SHP77 treated with DMSO at 0.1 percent for 48 hours (cell line): ENCODE measurements at places on chromosomes 5 and 9.
A peak's percentile ranks its signal among the peaks of the same experiment; 100 is the strongest.

DNA sequence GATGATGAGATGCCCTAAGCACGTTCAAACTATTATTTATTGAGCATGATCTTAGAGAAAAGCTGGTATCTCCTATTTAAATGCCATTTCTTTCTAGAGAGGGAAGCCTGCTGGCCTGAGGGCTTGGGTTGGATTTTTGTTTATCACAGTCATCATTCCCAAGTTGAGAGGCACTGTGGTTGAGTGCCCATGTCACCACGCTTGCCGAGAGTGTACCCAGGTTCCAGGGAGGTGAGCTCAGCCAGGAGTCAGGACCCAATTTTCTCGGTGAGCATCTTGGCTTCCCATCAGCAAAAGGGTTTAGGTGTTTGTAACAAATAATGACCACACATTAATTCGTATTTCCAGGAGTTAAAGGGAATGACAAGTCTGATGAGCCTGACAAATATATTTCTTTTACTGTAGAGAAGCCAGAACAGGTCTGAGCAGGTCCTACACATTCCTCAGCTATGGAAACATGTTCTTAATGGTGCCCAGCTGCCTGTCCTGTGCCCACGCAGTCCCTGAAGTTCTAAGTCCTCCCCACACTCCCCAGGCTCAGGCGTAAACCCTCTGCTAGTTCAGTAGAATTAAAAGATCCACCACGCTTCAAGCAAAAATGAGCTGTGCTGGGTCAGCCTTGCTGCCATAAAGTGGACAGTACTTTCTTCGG, 258.9 kb upstream of the IRX2 start:
- no peak for DNase-seq

GRCh38 chr9:74921737-74922136, 31.0 kb downstream of the C9orf40 start:
- DNase-seq, result no peak

- DNase-seq, result no peak
Measured at GRCh38 chr5:68178579-68178978, 37.0 kb upstream of the PIK3R1 start.

- no peak for DNase-seq
Measured at GRCh38 chr5:98187945-98188344, 585.5 kb upstream of the RGMB start.

GRCh38 chr5:139197710-139198669, at the start of gene SIL1:
Gene SIL1, minus strand, starts transcription at chr5:139198368. Its CDS starts 70,525 bp downstream, at chr5:139127843.
- peak; percentile 83 for DNase-seq

DNA sequence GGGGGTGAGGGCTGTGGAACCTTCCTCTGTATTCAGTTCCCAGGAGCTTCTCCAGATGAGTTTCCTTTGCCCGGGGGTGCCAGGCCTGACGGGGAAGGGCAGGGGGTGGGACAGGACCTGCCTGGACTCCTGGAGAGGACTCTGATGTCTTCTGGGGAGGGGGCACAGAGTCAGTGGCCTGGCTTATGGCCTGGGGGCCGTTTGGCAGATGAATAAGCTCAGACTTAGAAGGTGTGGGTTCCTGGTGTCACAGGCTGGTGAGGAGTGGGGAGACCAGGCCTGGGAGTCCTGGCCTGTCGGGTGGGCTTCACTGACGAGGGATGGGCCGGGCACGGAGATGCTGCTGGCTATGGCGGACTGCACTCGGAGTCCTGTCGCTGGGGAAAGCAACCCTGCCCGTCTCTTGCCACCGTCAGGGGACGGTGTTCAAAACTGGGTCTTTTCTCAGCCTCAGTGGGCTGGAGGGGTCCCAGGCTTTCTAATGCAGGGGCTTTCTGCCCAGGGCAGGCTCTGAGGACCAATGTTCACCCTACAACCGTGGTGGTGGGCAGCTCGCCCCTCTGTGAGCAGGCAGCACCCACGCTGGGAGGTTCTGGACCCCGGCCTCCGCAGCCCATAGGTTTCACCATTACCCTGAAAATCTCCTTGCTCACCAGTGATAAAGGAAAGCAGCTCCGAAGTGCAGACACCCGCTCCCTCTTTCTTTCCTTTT, 16.2 kb downstream of the COL5A1 start:
- no peak for DNase-seq

DNA sequence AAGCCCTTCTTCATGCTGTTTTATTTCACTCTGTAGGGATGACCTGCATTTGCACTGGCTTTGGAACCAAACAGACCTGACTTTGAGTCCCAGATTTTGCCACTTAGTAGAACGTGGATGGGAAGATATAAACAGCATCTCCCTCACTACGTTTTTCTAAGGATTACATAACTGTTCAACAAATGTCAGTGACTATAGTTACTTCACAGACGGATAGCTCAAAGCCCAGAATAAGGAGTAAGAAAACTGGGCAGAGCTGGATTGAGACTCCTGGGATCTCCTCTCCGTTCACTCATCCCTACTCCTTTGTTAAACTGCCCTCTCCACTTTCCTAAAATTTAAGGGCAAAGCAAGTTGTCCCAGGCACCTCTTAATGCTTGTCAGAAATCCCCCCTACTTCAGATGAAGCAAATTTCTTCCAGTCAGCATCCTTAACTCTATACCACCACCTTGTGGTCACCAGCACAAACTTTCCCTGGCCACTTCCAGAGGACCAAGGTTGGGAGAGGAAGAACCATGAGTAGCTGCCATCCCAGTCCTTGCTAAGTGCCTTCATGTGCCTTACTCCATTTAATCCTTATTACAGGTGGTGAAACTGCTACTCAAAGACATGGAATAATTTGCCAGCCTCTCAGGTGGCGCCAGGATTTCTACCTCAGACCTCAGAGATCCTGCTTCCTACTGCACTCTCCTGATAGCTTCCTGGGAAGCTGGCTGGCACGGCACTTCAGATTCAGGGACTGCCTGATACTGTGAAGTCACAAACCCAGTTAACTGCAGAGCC, 38.4 kb downstream of the EGR1 start:
- peak; percentile 43 for DNase-seq

GRCh38 chr5:113320273-113320780, 114.5 kb downstream of the TSSK1B start:
- no peak for DNase-seq

GRCh38 chr5:36908544-36909260, 32.1 kb downstream of the NIPBL start:
- no peak for DNase-seq

- no peak for DNase-seq
Measured at GRCh38 chr9:91155746-91156376, 205.9 kb downstream of the AUH start.

- DNase-seq, result no peak
Measured at GRCh38 chr5:170533383-170533782, 29.6 kb downstream of the KCNIP1 start.

DNA sequence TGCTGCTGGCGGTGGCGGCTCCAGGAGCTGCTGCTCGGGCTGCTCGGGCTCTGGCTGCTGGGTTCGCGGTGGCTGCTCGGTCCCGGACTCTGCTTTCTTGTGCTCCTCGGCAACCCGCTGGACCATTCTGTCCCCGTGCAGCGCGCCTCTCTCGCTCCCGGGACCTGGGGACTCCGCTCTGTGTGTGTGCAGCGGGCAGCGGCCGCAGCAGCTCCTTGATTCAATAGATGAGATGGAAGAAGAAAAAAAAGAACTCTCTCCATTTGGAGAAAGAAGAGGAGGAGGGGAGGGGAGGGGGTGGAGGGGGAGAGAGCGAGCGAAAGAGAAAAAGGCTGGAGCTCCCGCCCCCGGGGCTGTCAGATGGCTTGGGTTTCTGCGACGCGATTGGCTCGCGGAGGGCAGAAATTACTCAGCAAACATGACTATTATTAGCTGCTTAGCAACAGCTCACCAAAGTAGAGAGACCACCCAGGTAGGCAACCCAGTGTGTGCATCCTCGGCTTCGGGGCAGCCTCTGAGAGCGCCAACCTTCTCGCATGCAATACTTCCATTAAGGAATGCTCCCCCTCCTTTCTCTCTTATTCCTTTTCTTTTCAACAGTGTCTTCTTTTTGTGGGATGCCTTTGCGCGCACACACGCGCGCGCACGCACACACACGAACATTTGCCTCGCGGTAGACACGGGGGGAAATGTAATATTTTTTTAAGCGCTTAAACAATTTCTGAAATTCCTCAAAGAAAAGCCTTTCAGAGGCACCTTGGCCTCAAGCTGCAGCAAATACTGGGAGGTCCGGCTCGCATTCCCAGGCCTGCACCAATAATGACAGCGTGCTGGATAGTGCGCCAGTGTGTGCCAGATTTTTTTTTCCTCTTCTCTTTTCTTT, 7.6 kb downstream of the PTCH1 start:
- DNase-seq, result peak; percentile 82

- DNase-seq, result no peak
Measured at GRCh38 chr5:6194906-6195612, 183.3 kb downstream of the MED10 start.

GRCh38 chr9:97502222-97502983, 937 bp downstream of the TMOD1 start:
- DNase-seq, result no peak

- DNase-seq, result no peak
Measured at GRCh38 chr5:131593921-131594320, 41.1 kb downstream of the RAPGEF6 start.

DNA sequence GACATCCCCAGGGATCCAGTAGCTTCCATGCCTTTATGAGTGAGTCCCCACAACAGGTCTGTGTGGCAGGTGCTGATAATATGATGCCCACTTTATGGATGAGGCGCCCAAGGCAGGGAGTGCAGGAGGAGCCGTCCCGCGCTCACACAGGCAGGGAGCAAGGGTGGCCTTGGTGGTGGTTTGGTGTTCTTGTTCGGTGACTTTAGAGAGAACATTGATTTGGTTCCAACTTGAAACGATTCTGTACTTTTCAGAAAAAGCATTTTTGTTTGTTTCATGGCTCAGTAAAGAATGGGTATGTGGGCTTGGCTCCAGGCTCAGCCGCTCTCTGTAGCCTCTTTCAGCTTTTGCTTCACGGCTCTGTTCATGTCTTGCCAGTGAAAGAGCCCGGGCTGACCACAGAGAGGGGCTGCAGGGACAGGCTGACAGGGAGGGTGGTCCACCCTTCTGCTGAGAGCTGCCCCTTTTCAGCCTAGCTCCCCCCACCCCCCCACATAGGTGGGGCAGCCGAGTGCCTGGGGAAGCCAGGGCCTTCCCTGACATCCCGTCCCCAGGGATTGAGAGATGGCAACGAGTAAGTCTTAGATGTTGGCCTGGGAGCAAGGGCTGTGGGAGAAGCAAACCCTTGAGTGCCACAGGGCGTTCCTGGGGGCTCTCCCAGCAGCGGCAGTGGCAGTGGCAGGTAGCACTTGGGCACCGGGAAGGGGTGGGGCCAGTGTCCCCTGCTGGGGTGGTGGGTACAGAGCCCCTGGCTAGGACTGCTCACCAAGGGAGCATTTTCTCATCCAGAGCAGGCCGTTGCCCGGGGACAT, 28.0 kb downstream of the NCS1 start:
- DNase-seq, result no peak

GRCh38 chr9:91395553-91396471, 27.8 kb downstream of the NFIL3 start:
- no peak for DNase-seq

GRCh38 chr5:156218367-156219158, 108.4 kb upstream of the SGCD start:
- no peak for DNase-seq

GRCh38 chr5:158903006-158903405, 196.7 kb downstream of the EBF1 start:
- DNase-seq, result no peak

DNA sequence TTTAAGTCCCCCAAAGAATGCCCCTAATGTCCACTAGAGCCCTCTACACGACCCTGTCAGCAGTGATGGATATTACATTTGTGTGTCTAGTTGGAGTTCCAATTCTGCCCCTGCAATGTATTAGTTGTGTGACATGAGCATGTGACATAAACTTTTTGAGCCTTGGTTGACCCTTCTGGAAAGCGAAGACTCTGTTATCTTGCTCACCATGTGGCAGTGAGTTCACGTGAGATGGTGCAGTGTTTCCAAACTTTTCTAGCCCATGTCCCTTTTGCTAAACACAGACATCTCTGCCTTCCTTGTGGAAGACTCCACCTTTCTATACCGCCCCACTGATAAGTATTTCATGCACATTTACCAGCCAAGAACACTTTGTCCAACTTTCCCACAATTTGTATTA, 87.0 kb upstream of the BOD1 start:
- DNase-seq, result no peak

GRCh38 chr5:7261049-7261448, 134.9 kb upstream of the ADCY2 start:
- DNase-seq, result peak; percentile 66

DNA sequence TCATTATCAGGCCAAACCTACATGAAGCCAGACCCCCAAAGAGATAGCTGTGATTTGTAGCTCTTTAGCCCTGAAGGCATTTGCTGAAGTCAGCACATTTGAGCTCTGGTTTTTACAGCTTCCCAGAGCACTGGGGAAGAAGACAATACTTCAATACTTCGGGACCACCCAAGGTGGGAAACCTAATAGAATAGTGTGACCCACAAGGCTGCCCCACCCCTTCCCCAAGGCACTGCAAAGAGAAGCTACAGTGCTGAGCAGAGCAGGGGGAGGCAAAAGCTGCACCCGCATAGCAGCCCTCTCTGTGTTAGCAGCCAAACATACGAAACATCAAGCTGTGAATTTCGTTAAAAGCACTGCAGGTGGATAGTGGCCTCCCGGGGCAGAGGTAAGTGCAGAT, 87.3 kb downstream of the HSD17B3 start:
- no peak for DNase-seq

GRCh38 chr9:93902051-93902779, 52.9 kb downstream of the BARX1 start:
- no peak for DNase-seq

DNA sequence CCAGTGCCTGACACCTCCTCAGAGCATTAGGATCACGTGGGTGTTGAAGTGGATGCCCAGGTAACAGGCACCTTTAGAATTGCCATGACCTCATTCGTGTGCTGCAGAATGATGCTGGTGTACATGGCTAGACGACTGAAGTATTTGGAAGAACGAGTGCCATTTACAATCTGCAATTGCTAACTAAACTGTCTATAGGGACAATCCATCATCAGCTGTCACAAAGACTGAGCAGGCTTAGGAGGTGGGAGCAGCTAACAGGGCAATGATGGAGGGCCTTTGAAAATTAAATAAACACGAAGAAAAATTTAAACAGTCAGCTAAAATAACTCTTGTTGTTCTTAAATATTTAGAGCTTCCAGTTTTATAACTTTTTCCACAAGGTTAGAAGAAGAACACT, 375.8 kb downstream of the GADD45G start:
- DNase-seq, result no peak

- no peak for DNase-seq
Measured at GRCh38 chr5:108060340-108060739, 321.6 kb downstream of the FBXL17 start.

DNA sequence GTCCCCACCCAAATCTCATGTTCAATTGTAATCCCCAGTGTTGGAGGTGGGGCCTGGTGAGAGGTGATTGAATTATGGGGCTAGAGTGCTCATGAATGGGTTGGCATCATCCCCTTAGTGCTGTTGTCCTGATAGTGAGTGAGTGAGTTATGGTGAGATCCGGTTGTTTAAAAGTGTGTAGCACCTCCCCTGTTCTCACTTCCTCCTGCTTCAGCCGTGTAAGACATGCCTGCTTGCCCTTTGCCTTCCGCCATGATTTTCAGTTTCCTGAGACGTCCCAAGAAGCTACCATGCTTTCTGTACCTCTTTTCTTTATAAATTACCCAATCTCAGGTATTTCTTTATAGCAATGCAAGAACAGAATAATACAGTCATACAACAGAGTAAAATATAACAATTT, 742 bp upstream of the LECT2 start:
- DNase-seq, result no peak
